Psoas muscle (tissue), 8 donors: ENCODE measurements at places on chromosomes 1 and 21. TPM values are rescaled to one million over a fixed set of nuclear protein-coding genes. Genes with fewer than 3 reads are reported as not detected.

- DNase-seq: no peak
These were observed 120.9 kb upstream of the IPO9 start for GRCh38 chr1:201708085-201708512.

PROX1 gene
- 8.3 TPM for total RNA-seq

GRCh38 chr1:166383635-166384346, 217.0 kb upstream of the FAM78B start:
- no peak for DNase-seq

DNA sequence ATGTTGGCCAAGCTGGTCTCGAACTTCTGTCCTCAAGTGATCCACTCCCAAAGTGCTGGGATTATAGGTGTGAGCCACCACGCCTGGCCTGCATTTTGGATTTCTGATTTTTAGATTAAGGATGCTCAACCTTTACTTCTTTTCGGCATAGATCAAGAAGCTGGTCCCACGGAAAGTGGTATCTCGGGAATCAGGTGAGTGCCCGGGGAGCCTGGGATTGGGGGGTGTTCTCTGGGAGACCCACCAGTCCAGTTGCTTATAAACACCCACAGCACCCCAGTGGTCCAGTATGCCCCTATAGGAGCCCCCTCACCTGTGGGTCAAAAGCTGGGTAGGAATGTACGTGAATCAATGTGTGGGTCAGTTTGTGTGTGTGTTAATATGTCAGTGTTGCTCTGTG, 3.2 kb downstream of the SH3D21 start:
- DNase-seq: no peak

DNA sequence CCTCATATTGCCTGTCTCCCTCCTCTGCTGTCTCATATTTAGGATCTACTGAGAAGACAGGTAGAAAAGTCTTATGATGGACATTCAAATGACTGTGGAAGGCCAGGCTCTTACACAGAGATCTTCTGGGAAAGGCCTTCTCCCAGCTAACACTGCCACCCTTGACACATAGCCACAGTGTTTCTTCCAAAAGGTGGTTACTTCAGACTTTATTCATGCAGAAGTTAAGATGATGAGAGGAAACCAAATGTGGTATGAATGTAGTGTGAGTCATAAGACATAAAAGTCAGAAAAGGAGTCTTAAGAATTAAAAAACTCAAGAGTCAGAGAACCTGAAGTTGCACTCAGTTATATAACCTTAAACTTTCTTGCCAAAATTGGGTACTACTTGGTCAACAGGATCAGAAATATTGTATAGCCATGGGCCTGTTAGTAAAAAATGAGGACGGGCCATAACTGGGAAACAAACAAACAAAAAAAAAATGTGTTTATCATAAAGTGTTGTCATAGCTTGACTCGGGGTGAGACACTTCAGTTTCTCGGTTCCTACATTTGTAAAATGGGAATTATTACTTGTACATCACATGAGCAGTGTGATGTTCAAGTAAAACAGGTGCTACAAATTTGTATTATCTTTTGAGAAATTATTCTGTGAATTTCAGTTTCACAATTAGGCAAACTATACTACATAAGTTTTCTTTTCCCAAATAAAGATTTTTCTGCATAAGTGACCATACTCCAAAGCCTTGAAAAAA, 1.2 kb upstream of the DENND1B start:
- DNase-seq: no peak

- no peak for DNase-seq
These were observed 88.4 kb downstream of the ADARB1 start for GRCh38 chr21:45162809-45163208.

KIAA0040 gene
- 6.2 TPM for total RNA-seq
